ENCODE measurements at places on chromosomes 5 and 9.

DNA sequence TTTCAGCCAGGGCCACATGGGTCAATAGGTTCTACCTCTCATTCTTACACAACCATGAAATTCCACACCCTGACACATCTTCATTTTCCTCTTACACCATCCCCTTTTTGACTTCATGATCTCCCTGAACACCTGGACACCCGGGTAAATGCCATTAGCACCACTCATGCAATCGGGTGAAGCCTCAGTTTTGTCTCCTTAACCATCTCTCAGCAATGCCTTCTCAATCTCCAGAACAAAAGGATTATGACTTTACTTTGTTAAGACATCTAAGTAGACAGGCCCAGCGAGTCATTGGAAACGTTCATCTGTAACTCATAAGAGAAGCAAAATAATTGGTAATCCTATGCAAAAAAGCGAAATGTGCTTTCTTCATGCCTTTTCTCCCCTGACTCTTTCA lies 49.9 kb downstream of the ADAMTS12 start:
- DNase-seq, result no peak

DNA sequence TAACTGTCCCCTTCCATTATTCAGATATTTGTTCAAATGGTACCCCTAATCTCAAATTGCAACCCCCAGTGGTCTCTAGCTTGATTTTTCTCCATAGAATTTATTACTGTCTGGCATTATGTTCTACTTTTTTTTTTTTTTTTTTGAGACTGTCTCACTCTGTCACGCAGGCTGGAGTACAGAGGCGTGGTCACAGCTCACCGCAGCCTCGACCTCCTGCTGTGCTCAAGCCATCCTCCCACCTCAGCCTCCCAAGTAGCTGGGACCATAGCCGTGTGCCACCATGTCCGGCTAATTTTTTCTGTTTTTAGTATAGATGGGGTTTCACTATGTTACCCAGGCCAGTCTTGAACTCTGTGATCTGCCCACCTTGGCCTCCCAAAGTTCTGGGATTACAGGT lies 2.0 kb upstream of the REEP5 start:
- DNase-seq, result no peak

GRCh38 chr5:10662661-10663488 lies 98.2 kb downstream of the DAP start:
- DNase-seq, result no peak

DNA sequence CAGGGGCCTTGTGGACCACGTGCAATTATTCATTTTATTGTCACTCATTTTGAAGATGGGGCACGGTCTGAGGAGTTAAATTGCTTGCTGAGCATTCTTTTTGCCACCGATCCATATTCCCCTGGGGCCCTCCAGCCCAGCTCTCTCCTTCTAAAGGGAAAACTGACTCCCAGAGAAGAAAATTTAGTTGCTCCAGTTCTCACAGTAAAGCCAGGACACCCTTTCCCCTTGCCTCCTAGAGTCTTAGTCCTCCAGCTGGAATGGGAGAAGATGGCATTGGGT lies 1.0 kb upstream of the PANK3 start:
- DNase-seq, result no peak

GRCh38 chr5:103908336-103909080 lies 345.9 kb upstream of the NUDT12 start:
- DNase-seq, result no peak

GRCh38 chr5:26482810-26483375 lies 555.5 kb downstream of the CDH9 start:
- no peak for DNase-seq

GRCh38 chr9:135530146-135530545 lies 8.9 kb downstream of the LCN1 start:
- DNase-seq, result no peak

GRCh38 chr9:32705059-32705458 lies 69.6 kb upstream of the TAF1L start:
- no peak for DNase-seq

- no peak for DNase-seq
Measured at GRCh38 chr9:137369911-137370764, 52.8 kb downstream of the EXD3 start.

GRCh38 chr9:95313010-95313498 lies 4.5 kb downstream of the FANCC start:
- DNase-seq, result no peak

DNA sequence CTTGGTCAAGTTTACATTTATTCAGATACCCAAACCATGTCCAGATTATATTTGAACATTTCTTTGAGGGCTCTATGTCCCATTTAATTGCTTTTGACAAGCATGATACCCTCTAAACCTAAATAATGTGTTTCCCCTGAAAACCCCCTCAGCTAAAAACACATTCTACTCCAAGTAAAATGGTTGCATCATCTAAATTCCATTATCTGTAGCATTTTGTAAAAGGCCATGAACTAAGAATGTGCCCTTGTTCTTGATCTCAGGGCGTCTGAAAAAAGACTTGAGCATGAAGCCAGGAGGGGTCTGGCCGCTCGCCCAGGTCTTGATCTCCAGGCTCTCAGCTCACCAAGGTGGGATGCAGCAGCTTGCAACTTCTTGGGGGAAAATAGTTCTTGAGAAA lies 53.5 kb upstream of the ERCC6L2 start:
- no peak for DNase-seq

- peak; percentile 84 for DNase-seq
Measured at GRCh38 chr5:65102976-65103711, 334.4 kb downstream of the CWC27 start.

- no peak for DNase-seq
Measured at GRCh38 chr5:5306696-5307095, 115.8 kb upstream of the ICE1 start.

DNA sequence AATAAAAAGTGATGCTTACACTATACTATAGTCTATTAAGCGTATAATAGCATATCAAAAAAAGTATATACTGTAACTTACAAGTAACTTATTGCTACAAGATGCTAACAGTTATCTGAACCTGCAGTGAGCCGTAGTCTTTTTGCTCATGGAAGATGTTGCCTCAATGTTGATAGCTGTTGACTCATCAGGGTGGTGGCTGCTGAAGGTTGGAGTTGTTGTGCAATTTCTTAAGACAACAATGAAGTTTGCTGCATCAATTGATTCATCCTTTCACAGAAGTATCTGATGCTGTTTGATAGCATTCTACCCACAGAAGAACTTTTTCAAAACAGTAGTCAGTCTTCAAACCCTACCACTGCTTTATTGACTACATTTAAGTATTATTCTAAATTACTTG lies 7.8 kb upstream of the C9orf40 start:
- DNase-seq, result no peak

DNA sequence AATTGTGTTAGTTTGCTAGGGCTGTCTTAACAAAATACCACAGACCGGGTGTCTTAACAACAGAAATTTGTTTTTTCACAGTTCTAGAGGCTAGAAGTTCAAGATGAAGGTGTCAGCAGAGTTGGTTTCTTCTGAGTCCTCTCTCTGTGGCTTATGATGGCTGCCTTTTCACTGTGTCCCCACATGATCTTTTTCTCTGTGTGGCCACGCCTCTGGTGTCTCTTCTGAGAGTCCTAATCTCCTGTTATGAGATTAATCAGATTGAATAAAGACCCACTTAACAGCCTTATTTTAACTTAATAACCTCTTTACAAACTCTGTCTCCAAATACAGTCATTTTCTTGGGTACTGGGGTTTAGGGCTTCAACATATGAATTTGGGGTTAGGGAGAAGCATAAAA lies 561.1 kb downstream of the NR2F1-AS1 start:
- DNase-seq, result no peak

DNA sequence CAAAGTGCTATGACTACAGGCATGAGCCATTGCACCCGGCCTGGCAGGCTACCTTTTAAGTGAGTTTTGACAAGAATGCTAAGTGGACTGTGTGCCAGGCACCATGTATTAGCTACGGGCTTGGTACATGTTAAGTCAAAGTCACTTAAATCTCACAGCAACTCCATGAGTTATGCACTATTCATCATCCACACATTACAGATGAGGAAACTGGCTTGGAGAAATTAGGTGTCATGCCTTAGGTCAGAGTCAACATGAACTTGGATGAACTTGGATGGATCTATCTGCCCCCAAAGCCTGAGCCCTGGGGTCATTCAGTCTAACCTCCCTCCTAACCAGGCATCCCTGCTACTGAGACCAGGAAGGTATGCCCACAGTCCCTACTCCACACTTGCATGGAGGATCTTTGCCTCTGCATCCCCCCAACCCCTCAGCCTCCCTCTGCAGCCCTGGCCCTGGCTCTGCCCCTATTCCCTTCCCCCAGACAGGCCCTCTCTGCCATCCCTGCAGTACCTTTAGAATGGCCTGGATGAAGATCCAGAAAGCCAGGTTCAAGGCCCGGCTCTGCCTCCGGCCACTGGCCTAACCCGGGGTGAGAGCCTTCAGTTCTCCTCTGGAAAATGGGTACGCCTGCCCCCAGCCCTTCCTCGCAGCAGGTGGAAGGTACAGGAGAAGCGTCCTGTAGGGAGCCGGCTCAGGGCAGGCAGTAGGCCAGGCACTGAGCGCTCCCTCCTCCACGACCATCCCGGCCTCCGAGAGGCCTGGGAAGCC lies 685 bp upstream of the ADGRD2 start:
- no peak for DNase-seq

GRCh38 chr5:74550927-74551326 lies 89.6 kb downstream of the ENC1 start:
- no peak for DNase-seq

- peak; percentile 81 for DNase-seq
Measured at GRCh38 chr9:93670208-93671019, 94.0 kb downstream of the PHF2 start.

DNA sequence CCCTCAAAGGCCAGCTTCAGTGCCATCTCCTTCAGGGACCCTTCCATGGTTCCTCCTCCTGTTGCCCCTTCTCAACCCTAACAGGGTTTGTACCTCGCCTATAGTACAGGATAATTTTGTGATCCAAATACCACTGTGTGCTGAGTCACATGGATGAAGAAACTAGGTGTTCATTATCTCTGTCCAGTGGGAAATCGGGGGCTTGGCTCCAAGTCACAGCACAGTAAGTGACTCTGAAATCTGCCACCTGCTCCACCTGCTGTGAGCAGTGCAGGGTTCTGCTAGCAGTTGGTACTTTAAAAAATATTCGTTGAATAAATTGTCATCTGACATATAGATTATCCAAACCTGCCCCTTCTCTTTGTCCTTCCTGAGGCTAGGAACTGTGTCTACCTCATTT lies 123.2 kb upstream of the OTULINL start:
- DNase-seq, result no peak

DNA sequence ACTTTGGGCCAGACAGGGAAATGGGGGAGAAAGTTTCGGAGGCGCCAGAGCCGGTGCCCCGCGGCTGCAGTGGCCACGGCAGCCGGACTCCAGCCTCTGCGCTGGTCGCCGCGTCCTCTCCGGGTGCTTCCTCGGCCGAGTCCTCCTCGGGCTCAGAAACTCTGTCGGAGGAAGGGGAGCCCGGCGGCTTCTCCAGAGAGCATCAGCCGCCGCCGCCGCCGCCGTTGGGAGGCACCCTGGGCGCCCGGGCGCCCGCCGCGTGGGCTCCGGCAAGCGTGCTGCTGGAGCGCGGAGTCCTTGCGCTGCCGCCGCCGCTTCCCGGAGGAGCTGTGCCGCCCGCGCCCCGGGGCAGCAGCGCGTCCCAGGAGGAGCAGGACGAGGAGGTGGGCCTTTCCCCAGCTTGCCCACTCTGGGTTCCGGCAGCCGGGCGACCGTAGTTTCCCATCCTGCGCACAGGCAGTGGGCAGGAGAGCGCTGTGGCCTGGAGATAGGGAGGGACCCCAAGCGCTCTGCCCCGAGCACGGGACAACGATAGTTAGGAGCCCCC lies 516 bp downstream of the MAST4 start:
- no peak for DNase-seq

DNA sequence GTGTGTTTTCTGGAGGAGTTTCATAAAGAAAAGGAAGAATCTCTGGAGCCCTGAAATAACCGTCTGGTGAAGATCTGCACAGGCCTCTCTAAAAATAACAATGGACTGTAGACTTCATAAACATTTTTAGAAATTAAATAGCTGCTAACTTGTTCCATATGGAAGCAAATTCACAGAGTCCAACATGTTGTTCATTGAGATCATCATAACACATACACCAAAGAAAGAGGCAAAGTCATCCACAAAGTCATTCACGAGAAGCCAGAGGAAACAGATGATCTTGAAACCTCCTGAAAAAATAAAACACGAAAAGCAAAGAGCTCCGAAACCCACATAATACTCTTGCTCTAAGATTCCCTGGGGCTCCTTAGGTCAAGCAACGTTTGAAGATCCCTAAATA lies 347.8 kb downstream of the EFNA5 start:
- no peak for DNase-seq

DNA sequence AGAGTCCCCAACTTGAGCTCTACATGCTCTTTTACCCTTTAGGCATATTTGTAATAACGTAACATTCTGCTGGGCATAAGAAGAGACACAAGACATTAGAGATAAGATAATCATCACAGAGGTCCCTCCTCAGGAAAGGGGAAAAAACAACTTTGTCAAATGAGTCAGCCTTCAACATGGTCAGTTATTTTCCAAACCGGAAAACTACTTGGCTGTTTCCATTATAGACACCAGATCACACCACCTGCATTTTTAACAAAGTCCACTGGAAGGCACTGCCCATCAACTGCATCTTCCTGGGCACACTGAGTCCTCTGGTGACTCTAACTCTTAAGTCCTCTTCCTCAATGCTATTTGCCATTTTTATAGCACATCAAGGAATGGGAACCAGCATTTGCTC lies 221.8 kb downstream of the FAM114A2 start:
- DNase-seq, result no peak

All from vagina (tissue), 2 donors.